ENCODE measurements at places on chromosomes 2 and 18. TPM values are rescaled to one million over a fixed set of nuclear protein-coding genes. Genes with fewer than 3 reads are reported as not detected.

DPP4 gene
- not detected for polyA plus RNA-seq

INHA gene
- 2.7 TPM for polyA plus RNA-seq

LYPD6 gene
- polyA plus RNA-seq: 2.3 TPM

ODC1 gene
- 1,107 TPM for polyA plus RNA-seq

CAPN14 gene
- 3.0 TPM for polyA plus RNA-seq

TCF4 gene
- polyA plus RNA-seq: 4.2 TPM

PXDN gene
- 200 TPM for polyA plus RNA-seq

LRRTM1 gene
- polyA plus RNA-seq: 0.86 TPM

LHCGR gene
- polyA plus RNA-seq: not detected

DSG3 gene
- polyA plus RNA-seq: not detected
